ENCODE measurements at places on chromosomes 3 and 15.

DNA sequence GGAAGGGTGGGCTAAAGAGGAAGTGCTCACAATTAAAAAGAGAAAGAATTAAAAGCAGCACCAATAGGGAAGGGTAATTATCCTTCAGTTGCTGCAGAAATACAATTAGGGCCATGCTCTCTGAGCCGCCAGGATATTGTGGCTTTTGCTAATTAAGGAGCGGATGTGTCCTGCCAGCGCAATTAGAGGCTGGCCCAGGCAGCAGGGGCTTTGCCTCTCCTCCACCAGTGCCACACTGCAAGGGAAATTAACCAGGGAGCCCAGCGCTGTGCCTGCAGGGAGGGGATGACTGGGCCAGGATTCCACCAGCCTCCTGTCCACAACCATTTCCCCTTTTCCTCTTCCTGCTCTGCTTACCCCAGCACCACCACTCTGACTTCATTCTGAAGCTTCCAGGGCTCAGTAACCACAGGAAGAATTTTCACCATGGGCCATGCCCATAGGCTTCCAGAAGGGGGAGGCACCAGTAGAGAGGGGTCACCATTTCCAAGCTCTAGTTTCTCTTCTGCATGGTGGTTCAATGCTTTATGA lies 10.4 kb upstream of the AEN start:
- no peak for DNase-seq

GRCh38 chr3:115212615-115213014 lies 65.5 kb upstream of the ZBTB20 start:
- no peak for DNase-seq

GRCh38 chr3:14119651-14120050 lies 5.0 kb downstream of the CHCHD4 start:
- no peak for DNase-seq

- DNase-seq = no peak
Measured at GRCh38 chr3:171745577-171746319, 64.5 kb downstream of the PLD1 start.

DNA sequence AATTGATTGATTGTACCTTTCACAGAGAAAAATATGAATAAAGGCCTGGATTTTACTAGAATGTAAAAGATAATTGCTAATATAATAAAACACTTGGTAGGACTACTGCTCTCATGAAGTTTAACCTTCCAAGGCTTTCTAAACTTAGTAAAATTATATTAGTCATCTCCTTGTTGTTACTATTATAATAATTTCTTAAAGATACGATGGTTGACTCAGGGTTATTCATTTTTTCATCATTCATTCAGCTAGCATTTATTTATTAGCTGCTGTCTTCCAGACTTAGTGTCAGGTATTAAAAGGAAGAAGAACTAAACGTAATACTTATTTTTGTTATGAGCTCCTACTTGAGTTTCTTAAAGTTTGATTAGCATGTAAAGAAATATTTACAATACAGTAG lies 771.6 kb upstream of the NR2F2 start:
- no peak for DNase-seq
